ENCODE measurements at places on chromosomes 12 and 14. TPM values are rescaled to one million over a fixed set of nuclear protein-coding genes. Genes with fewer than 3 reads are reported as not detected.

The TMEM119 gene
- 143 TPM for total RNA-seq

The RAPGEF3 gene
- total RNA-seq = 7.4 TPM

The PLEK2 gene
- total RNA-seq = 1.8 TPM

The C12orf42 gene
- total RNA-seq = not detected

The PLEKHD1 gene
- not detected for total RNA-seq

The CKAP4 gene
- total RNA-seq = 111 TPM

The PHETA1 gene
- 7.2 TPM for total RNA-seq

The NOS1 gene
- not detected for total RNA-seq

The RHOJ gene
- 1.1 TPM for total RNA-seq

The CD27 gene
- total RNA-seq = not detected

The PLA2G1B gene
- not detected for total RNA-seq

The TMEM179 gene
- not detected for total RNA-seq

The SDR9C7 gene
- not detected for total RNA-seq

The HOXC9 gene
- total RNA-seq = 2.9 TPM

All from subcutaneous preadipocyte (primary cell).